ENCODE measurements at places on chromosomes 13 and 19.

GRCh38 chr19:49468746-49469447 lies 5.1 kb upstream of the FLT3LG start:
- peak; percentile 94 for DNase-seq

- DNase-seq = peak; percentile 65
Observed at GRCh38 chr19:34639491-34640085, 37.4 kb downstream of the SCGB2B2 start.

DNA sequence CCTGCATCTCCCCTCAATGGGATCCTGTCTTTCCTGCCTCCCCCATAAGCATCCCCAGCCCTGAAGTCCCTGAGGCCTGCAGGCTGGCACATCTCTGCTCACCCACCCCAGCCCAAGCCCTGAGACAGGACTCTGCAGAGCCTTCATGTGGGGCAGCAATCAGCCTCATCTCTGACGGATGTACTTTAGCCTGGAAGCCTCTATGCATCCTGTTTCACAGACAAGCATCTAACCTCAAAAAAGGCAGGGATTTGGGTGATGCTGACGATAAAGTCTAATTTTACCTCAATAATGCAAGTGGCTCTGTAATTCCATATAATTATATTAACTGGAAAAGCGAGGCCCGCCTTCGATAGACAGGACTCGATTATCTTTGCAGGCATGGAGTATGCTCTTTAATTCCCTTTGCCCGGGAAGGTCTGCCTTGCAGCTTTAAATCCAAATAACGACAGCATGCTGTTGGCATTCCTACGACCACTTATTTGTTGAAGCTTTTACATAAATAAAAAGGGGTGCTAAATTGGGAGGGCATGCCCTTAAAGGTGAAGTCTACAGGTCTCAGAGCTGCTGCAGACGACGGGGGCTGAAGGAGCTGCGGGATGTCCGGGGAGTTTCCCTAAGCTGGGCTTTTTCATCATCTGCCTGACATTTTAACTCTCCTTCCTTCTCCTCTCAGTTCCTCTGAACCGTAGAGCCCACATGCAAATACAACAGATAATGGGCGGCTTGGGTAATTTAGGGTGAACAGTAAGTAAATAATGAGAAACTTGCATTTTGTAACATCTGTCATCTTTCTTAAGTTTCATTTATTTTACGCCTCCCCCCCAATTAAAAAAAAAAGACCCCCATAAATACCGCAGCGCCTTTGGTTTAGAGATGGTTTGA lies 211.5 kb downstream of the URI1 start:
- DNase-seq = no peak

DNA sequence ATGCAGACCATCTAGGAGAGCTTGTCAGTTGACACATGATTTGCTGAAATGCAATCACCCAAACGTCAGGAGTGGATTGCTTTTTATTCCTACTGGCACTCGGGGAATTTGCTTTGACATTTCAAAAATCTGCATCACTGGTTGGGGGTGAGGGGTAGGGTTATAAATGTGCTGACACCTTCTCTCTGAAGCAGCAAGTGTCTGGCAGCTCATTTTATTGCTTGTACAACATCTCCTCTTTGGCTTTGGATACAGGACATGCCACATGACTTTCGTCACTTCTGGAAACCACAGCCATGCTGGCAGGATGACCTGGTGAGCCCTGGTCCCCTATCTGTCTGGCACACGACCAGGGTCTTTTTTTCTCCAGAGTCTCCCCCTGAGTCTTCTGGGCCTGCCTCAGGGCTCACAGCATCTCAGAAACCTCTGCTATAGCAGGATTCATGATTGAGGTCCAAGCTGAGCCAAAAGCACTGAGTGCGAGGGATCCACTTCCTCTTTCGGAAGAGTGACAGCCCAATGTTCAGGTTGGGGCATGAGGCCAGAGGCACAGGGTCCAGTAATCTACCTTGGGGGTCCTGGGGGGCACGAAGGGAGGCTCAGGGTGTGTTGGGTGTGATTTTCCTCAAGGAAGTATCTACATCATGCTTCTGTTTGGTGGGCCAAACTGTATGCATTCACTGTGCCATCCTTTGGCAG lies 60.1 kb downstream of the HSPH1 start:
- no peak for DNase-seq

DNA sequence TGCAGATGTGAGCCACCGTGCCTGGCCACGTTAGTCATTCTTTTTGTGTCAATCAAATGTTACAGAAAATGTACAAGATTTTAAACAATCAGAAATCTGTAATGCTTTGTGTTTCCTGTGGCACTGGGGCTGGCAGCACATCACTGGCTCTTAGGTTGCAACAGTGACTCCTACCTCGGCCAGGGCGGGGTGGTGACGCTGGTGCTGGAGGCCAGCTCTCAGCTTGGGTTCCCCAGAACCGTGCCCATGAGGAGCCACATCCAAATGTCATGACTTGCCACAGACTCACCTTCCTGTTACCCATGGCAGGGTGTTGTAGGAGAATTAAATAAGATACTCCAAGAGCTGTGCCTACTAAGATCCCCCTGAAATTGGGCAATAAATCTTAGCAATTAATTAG lies 161.7 kb downstream of the TEX29 start:
- DNase-seq = no peak

GRCh38 chr13:41492432-41493260 lies 35.3 kb downstream of the RGCC start:
- DNase-seq = no peak

DNA sequence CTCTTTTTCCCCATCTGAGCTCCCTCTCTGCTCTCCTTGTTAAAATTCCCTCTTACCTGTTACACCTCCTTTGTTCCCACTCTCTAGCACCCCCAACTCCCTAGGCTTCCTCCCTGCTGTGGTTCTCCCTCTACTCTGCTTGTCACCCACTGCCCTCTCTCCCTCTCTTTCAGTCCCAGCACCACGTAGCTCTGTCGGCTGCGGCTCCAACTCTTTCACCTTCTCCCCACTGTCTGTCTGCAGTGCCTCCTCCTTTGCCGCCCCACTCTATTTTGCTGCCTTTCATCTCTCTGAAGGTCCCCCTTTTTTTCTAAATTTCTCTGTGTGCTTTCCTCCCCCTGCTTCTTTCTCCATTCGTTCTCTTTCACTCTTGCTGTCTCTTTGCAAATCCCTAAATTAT lies 1.1 kb downstream of the ZNF836 start:
- no peak for DNase-seq

- DNase-seq = no peak
Observed at GRCh38 chr19:44313231-44313630, 8.4 kb upstream of the ZNF235 start.

- no peak for DNase-seq
Observed at GRCh38 chr19:29492769-29493168, 33.0 kb upstream of the VSTM2B start.

- no peak for DNase-seq
Observed at GRCh38 chr13:20149762-20150161, 11.1 kb downstream of the GJA3 start.

- DNase-seq = no peak
Observed at GRCh38 chr19:3188627-3189596, 3.2 kb downstream of the NCLN start.

DNA sequence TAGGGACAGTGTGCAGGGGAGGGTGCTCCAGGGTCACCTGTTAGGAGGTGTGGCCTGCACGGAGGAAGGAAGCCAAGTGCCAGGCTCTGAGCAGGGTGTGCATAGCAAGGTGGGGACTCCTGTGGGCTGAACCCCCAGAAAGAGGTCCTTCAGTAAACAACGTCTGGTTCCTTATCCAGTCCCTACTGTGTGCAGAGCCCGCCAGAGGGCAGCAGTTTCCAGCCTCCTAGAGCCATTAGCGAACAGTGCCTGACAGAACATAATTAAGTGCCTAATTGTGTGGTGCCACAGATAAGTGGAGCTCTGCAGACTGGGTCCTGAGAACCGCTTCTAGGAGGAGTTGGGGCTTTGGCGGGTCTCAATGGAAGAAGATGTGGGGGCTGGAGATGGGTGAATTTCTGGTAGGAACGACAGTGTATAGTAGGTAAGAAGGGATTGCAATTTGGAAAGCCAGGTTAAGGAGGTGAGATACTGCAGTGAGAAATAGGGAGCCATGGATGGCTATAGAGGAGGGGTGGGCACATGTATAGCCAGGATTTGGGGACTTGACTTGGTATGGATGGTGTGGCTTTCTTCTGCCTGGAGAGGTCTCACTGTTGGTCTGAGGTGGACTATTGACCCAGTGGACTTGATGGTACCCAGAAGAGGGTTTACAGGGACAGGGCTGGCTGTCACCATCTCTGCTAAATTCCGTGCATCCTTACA lies 323.1 kb downstream of the ZNF536 start:
- DNase-seq = peak; percentile 42

DNA sequence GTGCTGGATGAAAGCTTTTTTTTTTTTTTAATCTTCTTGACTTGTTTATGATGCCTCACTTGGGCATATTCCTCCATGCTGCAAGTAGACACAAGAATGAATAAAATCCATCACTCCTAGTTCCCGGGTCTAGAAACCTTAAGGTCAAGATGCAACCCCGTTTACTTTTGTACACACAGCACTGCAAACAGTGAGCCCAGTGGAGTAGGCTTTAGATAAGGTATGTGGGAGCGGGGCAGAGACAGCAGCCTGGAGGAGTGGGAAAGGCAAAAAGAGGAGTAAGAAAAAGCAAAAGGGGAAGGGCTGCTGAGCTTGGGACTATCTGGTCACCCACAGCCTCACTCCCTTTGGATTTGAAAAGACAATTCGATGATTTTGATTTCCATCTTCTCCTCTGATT lies 429.8 kb upstream of the ARGLU1 start:
- DNase-seq = no peak

- peak; percentile 78 for DNase-seq
Observed at GRCh38 chr19:45376045-45376724, 5.8 kb upstream of the ERCC2 start.

GRCh38 chr19:17522988-17523872 lies 11.8 kb downstream of the PGLS start:
- DNase-seq = no peak

- peak; percentile 19 for DNase-seq
Observed at GRCh38 chr19:55088543-55089341, 13.1 kb downstream of the EPS8L1 start.

- no peak for DNase-seq
Observed at GRCh38 chr19:42247640-42248199, 5.3 kb upstream of the GSK3A start.

- no peak for DNase-seq
Observed at GRCh38 chr13:20156702-20157101, 4.2 kb downstream of the GJA3 start.

- no peak for DNase-seq
Observed at GRCh38 chr19:31693933-31694269, 344.7 kb upstream of the TSHZ3 start.

DNA sequence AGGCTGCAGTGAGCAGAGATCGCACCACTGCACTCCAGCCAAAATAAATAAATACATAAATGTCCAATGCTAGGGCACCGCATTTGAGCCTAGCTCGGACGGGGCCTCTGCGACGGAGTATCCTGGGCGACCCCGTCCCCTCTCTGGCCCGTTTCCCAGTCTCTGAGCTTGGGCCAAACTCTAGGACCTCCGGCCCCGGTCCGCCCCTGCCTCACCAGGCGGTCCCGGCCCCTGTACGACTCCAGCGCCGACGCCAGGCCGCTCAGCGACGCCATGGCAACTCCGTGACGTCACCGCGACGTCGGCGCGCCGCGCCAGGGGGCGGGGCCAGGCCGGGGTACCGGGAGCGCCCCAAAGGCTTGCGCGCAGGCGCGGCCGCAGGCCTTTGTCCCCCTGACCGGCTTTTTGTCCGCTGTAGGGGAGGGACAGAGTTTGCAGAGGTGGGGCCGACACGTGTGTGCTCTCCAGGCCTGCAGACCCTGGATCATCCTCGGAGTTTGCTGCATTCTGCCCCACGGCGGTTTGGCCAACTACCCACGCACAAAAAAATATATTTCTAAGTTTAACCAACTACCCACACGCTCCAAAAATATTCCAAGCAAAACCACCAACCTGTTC lies at the start of gene PEX11G:
TSS of gene PEX11G (minus strand) at position 300 of the 618 bp plus-strand sequence. CDS start at position 275, 25 bp downstream.
- peak; percentile 91 for DNase-seq

DNA sequence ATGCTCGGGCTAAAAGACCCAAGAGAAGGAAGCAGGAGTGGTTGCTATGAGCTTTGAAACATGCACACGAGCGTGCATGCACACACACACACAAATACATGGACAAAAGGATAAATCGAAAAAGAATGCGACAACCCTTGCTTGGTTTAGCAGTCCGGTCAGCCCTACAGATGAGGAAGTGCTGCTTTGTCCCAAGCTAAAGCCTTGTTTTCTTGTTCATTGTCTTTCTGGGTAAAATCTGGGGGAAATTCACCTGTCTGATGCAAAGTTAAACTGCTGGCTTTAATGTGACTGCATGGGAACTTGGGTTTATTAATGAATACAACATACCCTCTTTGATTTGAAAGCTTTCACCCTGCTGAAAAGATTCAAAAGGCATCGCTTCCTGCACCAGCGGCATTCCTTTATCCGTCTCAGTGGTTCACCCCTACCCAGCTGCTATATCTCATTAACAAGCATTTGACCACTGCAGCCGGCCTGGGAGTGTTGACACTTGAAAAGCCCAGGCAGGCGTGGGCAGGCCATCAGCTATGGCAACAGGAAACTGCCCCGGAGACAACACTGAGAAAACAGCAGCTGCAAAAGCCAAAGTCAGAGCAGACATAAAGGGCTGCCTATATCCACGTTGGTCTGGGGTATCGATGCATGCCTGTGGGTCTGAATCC lies 301.7 kb downstream of the NDFIP2 start:
- DNase-seq = no peak

Measured in HAP-1 (cell line).